ENCODE measurements at places on chromosomes 3 and 15.

- DNase-seq: no peak
Measured at GRCh38 chr3:124383051-124383450, 347.2 kb upstream of the UMPS start.

DNA sequence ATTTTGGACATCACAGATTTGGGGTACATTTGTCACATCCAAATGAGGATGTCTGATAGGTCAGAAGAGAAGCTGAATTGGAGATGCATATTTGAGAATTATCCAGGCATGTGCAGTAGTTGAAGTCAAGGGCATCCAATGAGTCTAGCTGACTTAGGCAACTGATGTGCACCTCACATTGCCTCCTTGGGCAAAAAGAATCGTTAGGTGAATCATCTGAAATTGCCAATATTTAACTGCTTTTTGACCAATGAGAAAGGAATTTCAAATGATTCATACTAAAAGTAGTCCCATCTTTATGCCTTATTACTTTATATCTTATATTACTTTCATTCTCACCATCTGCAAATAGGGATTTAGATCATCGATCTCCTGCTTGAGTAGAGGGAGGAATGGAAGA, 117.7 kb downstream of the CD47 start:
- DNase-seq: no peak

DNA sequence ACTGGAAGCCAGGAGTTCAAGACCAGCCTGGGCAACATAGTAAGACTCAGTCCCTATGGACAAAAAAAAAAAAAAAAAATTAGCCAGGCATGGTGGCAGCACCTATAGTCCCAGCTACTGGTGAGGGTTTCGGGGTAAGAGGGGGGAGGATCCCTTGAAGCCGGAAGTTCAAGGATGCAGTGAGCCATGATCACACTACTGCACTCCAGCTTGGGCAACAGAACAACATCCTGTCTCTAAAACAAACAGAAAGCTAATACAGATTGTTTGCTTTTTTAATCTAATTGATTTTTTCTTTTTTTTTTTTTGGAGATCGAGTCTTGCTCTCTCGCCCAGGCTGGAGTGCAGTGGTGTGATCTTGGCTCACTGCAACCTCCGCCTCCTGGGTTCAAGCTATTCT, 1.6 kb upstream of the IMP3 start:
- DNase-seq: no peak

DNA sequence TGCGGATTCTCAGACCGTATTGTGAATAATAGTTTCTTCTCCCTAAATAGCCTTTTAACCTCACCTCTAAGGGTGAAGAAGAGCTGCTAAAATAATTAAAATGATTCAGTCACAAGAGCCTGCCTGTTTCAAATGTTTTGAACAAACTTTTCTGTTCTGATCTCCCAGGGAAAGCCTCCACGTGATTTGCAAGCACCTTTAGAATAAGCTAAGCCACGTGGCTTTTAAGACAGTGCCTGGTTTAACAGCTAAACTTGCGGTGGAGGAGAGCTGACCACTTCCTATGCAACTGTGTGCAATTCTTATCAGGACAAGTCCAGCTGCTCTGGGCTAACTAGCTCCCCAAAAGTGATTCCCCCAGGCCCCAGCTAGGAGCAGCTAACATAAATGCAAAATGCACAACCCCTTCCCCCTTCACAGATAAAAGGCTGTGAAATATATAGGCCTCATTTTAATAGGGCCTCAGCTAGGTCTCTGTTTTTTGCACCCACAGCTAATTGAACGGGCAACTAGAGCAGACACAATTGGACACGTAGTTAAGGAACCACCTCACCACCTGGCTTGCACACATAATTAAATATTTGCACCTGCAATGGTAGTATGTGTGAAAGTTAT, 401.2 kb upstream of the NR2F2 start:
- DNase-seq: no peak

DNA sequence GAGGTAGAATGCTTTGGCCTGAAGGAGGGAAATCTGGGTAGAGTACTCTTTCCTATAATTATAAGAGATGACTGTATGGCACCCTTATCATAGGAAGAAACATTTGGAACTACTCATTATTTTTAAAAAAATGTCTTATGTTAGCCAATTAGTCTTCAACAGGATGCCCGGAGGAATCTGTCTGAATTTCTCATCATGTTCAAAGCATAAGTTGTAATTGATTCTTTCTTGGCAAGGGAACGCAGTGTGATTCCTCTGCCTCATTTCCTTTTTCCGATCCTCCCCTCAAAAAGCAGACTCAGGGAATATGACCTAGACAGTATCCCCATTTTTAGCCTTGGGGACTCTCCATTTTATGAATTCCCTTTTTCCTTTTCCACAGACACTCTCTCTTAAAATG, 165.1 kb downstream of the IL5RA start:
- no peak for DNase-seq

DNA sequence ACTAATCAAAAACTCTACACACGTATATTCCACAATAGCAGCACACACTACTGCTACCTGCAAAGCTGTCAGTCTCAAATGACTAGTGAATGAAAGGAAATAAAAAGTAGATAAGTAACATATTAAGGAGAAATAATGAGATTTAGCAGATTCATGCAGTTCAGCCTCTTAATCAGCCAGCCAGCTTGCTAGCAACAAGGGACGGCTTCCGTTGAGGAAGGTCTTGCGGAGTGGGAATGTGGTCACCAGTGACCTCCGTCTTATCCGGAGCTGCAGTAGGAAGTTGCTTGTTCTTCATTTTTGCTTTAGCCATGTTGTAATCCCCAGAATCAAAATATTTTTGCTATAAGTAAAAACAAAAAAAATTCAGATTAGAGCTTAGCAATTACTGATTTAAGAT, 17.1 kb downstream of the ARPP19 start:
- no peak for DNase-seq

- no peak for DNase-seq
Measured at GRCh38 chr3:153146191-153147053, 15.6 kb upstream of the RAP2B start.

DNA sequence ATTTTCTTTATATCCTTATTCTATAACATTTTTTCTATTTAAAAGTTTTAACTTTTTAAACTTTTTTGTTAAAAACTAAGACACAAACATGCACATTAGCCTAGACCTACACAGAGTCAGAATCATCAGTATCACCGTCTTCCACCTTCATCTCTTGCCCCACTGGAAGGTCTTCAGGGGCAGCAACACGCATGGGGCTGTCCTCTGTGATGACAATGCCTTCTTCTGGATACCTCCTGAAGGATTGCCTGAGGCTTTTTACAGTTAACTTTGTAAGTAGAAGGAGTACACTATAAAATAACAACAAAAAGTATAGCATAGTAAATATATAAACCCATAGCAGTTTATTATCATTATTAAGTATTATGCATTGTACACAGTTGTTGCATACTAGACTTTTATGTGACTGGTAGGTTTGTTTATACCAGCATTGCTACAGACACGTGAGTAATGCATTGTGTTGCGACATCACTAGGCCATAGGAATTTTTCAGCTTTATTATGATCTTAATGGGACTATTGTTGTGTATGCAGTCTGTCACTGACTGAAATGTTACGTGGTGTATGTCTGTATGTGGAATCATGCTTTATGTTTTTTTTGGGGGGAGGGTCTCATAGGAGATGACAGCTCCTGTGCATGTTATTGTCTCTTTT, 18.2 kb downstream of the ATP1B3 start:
- DNase-seq: no peak

DNA sequence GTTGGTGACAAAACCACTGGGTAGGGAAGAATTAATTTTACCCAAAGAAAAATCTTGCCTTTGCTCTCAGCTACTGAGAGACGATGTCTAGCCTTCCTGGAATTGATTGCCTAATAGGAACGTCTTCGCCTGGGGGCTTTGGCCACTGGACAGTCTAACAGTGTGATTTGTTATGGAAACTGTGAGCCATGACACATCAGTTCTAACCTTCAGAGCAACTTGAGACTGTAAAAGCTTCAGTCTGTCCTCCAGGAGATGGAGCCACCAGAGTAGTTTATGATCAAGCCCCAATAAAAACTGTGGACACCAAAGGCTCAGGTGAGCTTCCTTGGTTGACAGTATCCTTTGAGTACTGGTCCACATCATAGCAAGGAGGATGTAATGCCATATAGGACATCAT, 235.8 kb upstream of the TMCO5A start:
- no peak for DNase-seq

DNA sequence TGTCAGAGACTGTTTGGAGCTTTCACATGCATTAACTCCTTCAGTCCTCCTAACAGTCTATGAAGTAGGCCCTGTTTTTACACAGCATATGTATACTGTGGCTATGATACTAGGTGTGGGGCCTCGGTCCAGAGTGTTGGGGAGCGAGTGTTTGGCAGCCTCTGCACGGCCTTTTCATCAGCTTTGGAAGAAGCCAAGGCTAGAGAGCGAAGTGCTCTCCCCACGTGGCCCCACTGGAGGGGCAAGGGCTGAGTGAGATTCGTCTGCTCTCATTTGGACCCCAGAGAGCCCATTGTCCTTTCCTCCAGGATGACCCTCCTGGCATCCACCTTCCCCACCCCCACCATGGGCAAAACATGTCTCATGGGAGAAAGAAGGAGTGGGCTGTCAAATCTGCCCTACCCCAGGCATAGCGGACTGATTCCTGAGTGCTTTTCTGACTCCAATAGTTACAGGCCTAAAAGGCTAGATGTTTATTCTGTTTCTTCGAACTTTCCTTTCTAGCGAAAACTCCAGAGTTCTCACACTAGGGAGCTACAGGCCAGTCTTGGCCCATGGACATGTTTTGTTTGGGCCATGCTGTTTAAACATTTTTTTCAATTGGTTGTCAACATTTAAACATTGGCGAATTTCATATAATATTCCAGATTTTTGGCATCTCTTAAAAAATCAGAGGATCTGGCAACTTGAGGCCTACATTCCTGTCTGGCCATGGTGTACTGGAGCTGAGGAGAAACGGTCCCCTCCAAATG, 76.0 kb downstream of the EEFSEC start:
- no peak for DNase-seq

DNA sequence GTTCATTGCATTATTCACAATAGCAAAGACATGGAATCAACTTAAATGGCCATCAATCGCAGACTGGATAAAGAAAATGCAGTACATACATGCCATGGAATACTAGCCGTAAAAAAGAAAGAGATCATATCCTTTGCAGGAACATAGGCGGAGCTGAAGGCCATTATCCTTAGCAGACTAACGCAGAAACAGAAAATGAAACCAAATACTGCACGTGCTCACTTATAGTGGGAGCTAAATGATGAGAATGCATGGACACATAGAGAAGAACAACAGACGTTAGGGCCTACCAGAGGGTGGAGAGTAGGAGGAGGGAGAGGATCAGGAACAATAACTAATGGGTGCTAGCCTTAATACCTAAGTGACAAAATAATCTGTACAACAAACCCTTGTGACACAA, 57.9 kb downstream of the RASA2 start:
- no peak for DNase-seq

GRCh38 chr3:128597900-128598299, 52.7 kb downstream of the RPN1 start:
- no peak for DNase-seq

DNA sequence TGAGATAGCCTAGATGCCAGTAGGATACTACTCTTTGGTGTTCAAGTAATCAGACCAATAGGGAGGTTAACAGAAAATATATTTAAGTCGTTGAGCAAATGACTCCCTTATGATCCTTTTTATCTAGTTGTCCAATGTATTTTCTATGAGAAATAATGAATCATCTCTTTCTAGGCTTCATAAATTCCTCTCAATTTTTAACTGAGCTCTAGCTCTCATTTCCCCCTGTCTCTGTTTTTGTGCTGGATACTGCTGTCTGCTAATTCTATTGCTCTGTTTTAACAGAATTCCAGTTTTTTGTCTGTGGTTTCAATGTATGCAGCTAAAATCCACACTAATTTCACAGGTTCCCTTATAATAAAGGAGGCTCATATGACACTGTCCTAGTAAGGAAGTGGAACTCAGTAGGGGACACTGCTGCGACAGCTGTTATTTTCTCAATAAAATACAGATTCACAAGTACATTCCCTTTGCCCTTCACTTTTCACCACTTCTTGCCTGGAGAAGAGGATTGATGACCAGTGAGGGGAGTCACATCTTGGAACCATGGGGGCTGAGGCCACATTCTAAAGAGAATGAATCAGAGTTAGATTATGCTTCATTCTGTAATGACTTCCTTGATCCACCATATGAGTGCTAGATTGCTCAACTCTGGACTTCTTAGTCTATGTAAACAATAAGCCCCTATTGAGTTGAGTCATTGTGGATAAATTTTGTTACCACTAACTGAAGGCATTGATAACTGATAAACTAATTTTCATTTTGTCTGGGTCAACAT, 558.7 kb upstream of the KCNMB2 start:
- DNase-seq: no peak

- DNase-seq: peak; percentile 47
Measured at GRCh38 chr3:104564045-104564643, 802.6 kb upstream of the ALCAM start.

GRCh38 chr15:83462026-83462425, 14.9 kb downstream of the SH3GL3 start:
- DNase-seq: no peak

DNA sequence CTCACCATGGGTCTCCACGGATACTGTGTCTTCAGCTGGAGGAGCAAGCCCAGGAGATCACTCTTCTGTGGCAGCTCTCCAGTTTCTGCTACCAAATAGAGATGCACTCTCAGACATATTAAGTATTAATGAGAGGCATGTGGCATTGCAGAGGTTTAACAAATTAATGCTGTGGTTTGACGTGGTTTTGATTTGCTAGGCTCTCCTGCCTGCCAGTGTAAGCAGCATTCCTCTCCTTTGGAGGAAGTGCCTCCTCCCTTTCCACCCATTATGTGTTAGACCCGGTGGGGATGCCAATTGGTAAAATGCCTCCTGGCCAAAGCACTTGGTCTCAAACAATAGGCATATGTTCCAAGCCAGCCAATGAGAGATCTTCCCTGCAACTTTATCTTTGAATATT, 124.8 kb downstream of the MYLK start:
- DNase-seq: no peak

- DNase-seq: peak; percentile 87
Measured at GRCh38 chr3:3179407-3180094, at the start of gene CRBN. TSS of gene CRBN (minus strand) at chr3:3179691. CDS start at chr3:3179687, 4 bp downstream.

DNA sequence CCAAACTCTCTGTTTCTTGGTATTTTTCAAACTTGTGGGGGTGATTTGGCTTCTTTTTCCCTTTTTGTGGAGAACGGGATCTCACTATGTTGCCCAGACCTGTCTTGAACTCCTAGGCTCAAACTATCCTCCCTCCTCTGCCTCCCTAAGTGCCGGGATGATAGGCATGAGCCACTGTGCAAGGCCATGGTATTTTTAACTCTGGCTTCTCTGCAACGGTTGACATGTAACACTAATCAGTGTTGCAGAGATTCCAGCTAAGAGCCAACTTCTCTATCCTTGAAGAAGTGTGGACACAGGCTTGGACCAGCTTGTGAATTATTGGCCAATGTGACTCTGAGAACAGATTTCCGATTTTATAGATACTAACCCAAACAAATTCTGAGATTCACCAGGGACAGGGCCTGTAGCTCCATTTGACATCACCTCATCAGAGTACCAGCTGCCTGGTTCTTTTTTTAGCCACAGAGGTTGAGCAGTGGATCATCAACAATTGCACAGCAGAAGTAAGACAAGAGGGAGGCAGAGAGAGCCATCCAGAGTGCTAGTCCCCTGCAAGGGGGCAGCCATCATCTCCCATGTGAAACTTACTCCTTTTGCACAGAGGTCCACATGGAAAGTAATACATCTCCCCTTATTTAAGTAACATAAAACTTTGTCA, 98.1 kb upstream of the SYNPR start:
- DNase-seq: no peak
